ENCODE measurements at places on chromosomes 2 and 18.

- no peak for DNase-seq
These were observed 143.0 kb downstream of the ZNF516 start for GRCh38 chr18:76351961-76352581.

DNA sequence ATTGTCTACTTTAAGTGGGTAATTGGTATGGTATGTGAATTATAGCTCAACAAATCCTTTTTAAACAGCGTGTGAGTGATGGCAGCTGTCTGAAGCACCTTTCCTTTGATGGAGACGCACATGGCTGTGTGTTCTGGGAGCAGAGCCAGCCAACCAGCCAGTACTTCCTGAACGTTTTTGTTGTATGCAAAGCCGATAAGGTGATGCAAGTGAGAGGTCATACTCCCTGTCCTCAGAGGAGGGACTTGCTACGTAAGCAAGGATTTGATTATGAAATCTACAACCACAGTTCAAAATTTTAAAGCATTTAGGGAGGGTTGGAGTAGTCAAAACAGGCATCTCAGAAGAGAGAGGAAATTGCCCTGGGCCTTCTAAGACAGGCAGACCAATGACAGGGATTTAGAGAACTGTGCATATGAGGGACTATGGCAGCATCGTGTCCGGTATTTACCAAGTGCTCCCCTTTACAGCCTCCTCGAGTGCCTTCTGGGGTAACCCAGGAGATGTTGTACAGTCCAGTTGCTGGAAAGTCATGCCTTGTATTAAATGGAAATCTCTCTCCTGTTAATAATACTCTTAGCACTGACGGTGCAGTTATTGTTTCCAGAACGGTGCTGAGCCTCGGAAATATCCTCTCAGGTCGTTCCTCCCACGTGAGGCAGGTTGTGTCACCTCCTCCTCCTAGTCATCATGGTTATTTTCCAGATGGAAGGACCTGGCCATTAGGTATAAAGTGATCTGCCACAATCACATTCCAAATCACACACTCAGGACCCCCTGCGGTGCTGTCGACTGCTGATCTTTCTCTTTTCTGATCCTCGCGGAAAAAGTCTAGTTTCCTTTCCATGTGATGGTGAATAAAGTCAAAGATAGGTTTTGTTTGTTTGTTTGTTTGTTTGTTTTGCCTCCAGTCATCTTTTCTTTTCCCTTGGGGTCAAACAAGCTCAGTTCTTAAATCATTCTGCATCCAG lies 28.4 kb downstream of the ARHGEF4 start:
- DNase-seq = no peak

DNA sequence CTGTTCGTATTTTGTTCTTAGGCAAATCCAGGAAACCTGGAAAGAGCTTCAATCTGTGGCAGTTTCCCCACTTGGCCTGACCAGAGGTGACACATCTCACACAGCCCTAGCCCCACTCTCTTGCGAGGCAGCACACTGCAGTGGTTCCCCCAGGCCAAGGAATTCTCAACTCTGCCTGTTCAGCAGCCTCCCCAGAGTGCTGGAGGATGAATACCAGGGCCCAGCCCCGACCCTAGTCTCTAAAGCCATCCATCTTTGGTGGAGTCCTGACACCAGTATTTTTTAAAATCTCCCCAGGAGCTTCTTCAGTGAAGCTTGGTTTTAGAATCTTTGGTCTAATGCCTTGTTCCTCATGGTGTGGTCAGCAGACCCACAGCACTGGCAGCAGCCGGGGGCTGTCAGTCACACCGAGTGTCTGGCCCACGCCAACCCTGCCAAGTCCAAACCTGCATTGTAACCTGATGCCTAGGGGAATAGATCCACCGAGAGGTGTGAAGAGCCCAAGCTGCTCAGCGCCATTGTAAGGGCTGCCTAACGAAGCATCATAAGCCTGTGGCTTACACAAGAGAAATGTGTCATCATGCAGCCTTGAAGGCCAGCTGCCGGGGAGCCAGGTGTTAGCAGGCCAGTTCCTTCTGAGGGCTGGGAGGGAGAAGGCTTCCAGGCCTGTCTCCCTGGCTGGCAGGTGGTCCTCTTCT lies 428.7 kb upstream of the ID2 start:
- no peak for DNase-seq

GRCh38 chr2:166376488-166376828 lies 714 bp upstream of the SCN9A start:
- DNase-seq = no peak

- no peak for DNase-seq
These were observed 650 bp downstream of the CCBE1 start for GRCh38 chr18:59696311-59697235.

DNA sequence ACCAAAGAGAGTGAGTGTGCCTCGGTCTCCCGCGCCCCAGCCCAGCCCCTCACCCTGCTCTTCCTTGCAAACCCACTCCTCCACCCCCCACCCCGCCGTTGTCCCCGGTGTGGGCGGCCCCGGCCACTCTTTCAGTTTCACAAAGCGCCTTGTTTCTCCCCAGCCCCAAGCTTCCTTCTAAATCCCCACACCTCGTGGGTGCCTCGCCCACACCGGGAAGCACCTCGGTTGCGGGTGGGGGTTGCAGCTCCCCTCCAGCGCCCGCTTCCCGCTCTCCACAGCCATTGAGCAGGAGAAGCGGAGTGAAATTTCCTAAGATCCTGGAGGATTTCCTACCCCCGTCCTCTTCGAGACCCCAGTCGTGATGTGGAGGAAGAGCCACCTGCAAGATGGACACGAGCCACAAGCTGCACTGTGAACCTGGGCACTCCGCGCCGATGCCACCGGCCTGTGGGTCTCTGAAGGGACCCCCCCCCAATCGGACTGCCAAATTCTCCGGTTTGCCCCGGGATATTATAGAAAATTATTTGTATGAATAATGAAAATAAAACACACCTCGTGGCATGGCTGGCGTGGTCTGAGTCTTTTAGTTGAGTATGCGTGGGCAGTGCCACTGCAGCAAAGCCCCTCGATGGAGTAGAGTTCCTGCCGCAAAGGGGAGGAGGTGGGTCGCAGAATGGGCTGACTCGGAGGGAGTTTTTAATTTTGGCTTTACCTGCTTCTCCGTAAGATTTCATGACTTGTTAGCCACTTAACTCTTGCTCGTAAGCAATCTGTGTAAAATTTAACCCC lies 848 bp downstream of the TMSB10 start:
- no peak for DNase-seq

- no peak for DNase-seq
These were observed 243.8 kb downstream of the TSN start for GRCh38 chr2:121999264-121999663.

GRCh38 chr2:144357623-144358373 lies 162.1 kb downstream of the ZEB2 start:
- DNase-seq = peak; percentile 4

- DNase-seq = no peak
These were observed 13.6 kb downstream of the METAP1D start for GRCh38 chr2:172013396-172013795.

- DNase-seq = no peak
These were observed 79.0 kb upstream of the ZEB2 start for GRCh38 chr2:144598906-144599305.

- no peak for DNase-seq
These were observed 12.8 kb upstream of the PLA2R1 start for GRCh38 chr2:160075171-160075570.

- DNase-seq = no peak
These were observed 103.5 kb upstream of the PPP1CB start for GRCh38 chr2:28648147-28648546.

DNA sequence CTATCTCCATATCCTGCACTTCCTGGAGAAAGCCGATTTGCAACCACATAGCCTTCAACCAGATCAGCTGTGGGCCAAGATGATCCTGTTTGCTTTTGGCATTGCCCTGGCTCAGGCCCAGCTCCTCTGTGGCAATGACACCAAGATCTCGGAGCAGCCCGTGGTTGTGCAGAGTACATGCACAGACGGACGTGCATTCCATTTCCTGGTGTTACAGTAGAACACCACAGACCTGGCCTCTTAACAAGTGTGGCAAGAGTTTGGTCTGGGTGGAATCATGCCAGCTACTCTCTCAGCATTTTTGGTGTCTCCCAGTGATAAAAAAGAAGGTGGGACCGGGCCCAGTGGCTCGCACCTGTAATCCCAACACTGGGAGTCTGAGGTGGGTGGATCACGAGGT lies 20.0 kb downstream of the MALT1 start:
- DNase-seq = no peak

GRCh38 chr2:66853585-66853984 lies 418.7 kb downstream of the MEIS1 start:
- DNase-seq = no peak

DNA sequence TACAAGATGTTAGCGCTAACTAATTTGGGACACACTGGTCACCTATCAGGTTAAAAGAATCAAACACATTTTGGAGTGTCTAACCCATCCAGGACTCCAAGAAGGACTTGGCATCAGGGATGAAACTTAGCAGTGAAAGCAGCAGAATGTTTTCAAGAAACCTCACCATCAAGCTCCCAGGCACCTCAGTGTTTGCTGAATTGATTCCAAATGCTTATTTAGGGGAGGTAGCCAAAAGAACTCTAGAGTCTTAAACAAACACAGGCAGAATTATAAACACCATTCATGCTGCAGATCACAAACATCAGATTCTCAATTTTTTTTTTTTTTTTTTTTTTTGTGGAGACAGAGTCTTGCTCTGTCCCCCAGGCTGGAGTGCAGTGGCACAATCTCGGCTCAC lies 122.8 kb upstream of the UXS1 start:
- DNase-seq = no peak

GRCh38 chr2:172114579-172114978 lies 11.9 kb upstream of the DLX2 start:
- no peak for DNase-seq

DNA sequence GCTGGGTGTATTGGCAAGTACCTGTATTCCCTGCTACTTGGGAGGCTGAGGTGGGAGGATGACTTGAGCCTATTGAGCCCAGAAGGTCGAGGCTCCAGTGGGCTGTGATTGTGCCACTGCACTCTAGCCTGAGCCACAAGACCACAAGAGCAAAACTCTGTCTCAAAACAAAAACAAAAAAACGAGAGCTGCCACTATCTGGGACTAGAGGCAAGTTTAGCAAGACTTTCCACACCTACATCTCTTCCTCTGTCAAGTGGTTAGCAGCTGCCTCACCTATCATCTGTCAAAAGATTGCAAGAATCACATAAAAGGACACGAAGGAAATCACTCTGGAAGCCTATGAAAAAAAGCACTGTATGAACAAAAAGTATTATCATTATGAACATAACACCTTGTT lies 55.2 kb upstream of the RIOK3 start:
- DNase-seq = no peak

DNA sequence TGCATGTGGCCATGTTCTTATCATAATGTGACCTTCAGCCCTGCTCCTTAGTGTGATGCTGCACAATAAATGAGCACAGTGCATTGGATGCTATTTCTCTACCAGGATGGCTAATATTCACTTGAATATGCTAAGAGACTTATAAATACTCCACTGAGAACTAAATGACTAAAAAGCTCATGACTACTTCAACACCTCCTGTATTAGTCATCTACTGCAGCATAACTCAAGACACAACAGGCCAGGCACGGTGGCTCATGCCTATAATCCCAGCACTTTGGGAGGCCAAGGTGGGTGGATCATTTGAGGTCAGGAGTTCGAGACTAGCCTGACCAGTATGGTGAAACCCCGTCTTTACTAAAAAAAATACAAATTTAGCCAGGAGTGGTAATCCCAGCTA lies 213.4 kb downstream of the RND3 start:
- DNase-seq = no peak

GRCh38 chr2:113376913-113377445 lies 60.5 kb upstream of the ZNG1B start:
- no peak for DNase-seq

DNA sequence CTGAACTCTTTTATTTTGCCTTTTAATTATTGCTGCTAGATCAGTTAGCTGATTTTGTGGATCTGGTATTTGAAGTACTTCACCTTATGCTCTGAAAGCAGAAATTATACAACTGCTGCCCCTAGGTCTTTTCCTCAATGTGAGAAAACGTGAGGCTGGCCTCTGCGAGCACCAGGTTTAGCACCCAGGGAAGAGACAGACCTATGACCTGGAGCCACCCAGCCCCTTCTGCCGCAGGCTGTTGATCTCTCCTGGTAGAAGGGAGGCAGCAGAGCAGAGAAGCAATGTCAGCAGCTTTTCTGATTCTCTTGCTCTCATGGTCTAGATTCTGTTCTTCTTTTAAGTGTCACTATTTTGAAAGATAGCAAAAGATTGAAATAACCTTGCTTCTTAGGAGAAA lies 19.9 kb downstream of the TRAPPC12 start:
- DNase-seq = no peak

- DNase-seq = no peak
These were observed 52.5 kb upstream of the FAM136A start for GRCh38 chr2:70354264-70354949.

GRCh38 chr2:120739438-120740090 lies 3.9 kb downstream of the GLI2 start:
- DNase-seq = no peak

DNA sequence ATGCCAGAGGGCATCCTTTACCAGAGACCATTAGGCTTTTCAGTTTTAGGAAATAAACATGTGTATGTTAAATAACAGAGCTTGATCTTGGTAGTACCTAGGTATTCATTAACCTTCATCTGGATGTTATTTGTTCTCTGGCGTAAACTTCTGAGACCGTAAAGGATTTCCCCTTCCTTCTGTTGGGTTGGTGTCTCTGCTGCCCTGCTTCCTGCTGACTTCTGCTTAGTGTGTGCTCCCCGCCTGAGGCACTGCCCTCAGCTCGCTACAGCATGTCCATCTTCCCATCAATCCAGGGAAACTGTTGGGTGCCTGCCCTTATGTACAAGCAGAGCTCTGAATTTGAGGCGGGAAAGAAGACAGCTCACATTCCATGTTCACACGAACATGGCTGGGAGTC lies 177.9 kb downstream of the TPGS2 start:
- DNase-seq = no peak

DNA sequence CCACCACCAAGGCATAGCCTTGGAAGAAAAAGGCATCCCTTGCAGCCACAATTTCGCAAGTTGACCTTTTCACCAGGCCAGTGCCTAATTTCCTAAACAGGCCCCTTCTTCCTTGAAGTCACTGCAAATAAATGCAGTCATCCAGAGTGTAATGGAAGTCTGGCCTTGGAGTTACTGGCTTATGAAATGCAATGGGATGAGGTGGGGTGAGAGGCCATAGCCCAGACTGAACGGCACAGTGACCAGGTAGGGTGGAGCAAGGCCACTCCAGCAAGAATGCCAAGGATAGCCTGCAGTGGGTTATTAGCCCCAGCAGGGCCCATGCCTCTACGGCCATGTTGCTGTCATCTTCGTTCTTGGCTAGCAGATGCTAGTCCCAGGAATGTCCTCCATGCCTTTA lies 68.4 kb downstream of the BCL11A start:
- DNase-seq = no peak

Measured in activated T-cell treated with anti-CD3 and anti-CD28 coated beads for 24 hours (primary cell).